ENCODE measurements at places on chromosomes 2 and 18.
A peak's percentile ranks its signal among the peaks of the same experiment; 100 is the strongest.

- DNase-seq = no peak
Measured at GRCh38 chr2:99386011-99386410, 48.8 kb downstream of the EIF5B start.

DNA sequence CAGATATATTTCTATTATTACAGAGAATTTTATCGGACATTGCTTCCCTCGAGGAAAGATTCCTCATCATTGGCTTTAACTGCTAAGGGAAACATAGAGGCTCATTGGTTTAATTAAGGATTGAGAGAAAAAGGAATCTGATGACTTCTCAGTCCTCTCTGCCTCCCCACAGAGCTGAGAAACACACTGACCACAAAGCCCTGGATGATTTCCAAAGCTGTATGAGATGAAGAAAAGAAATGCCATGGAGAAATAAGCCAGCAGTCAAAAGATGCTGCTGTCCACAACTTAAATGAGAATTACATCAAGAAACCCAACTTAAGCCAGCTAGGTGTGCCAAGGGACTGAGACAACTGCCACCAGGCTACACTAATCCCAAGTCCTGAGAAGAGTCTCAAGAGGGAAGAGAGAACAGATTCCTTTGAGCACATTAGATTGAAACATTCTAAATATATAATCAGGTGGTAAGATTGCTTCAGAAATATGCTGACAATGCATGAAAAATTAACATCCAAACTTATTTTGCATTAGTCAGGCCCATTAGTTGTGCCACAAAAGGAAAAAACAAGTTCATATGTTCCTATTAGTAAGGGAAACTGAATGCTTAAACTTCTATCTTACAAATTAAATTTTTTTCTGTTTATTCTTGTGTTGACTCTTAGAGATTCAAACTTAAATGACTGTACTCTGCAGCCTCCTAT, 308.1 kb upstream of the CYRIA start:
- DNase-seq = no peak

GRCh38 chr2:187875261-187876141, 321.3 kb upstream of the TFPI start:
- DNase-seq = no peak

GRCh38 chr2:55175254-55176093, 56.6 kb downstream of the CLHC1 start:
- DNase-seq = peak; percentile 57

DNA sequence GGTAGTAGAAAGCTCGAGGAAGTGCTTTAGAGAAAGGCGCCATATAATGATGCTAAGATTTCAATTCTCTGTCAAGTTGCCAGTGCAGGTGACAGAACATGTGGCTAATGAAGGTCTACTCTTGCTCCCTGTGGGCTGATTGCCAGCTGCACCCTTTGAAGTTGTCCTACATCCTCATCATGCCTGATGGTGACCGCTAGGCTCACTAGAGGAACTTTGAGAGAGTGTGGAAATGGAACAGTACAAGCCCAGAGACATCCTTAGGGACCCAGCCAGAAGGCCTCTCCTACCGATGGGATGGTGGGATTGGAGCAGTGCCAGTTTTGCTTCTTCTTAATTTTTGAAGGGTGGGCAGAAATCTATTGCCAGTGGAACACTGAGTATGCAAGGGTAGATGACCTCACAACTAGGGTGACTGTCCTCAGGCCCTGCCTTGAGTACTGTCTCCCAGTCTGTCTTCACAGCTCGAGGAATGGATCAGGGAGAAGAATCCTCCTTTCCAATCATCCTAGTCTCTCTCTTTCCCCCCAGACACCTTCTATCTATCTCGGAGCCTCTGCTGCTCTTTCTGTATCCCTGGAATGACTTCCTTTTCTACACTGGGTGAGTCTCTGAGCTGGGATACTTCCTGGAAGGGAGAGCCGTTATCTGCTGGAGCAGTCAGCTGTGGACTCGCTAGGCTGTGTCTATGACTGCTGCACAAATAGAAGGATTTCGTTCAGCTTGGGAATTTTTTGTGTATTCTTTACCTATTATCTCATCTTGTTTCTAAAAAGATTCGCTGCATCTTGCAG, 33.5 kb downstream of the LGALSL start:
- DNase-seq = no peak

- DNase-seq = peak; percentile 39
Measured at GRCh38 chr18:35236571-35237363, 4.1 kb upstream of the ZNF397 start.

DNA sequence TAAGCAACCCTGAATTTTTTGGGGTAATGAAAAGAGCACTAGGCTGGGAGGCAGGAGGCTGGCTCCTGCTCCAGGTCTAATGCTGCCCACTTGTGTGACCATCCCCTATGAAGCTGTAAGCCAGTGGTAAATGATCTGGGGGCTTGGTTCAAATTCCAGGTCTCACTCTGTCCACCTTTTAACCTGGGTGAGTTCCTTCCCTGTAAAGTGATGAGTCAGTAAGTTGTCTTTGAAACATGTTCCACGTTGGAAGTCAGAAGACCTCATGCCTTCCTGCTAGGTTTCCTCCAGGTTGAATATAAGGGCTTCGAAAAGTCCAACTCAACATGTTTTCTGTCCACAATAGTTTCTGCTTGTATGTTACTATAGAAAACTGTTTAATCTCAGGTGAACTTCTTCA, 160.9 kb upstream of the MYT1L start:
- no peak for DNase-seq

GRCh38 chr18:59537579-59537978, 159.6 kb downstream of the CCBE1 start:
- DNase-seq = no peak

- DNase-seq = peak; percentile 47
Measured at GRCh38 chr2:201797175-201797840, 9.0 kb upstream of the CDK15 start.

GRCh38 chr18:48953104-48953706, 2.4 kb upstream of the SMAD7 start:
- no peak for DNase-seq

GRCh38 chr18:76720683-76721082, 101.7 kb upstream of the ZNF236 start:
- DNase-seq = no peak

- no peak for DNase-seq
Measured at GRCh38 chr2:37633234-37633633, 38.2 kb downstream of the CDC42EP3 start.

GRCh38 chr2:230907361-230908091, 17.5 kb downstream of the GPR55 start:
- no peak for DNase-seq

GRCh38 chr18:61575419-61575818, 242.2 kb downstream of the CDH20 start:
- no peak for DNase-seq

- DNase-seq = no peak
Measured at GRCh38 chr2:85861180-85861579, 27.6 kb downstream of the ST3GAL5 start.

GRCh38 chr2:61949714-61950560, 44.5 kb downstream of the COMMD1 start:
- no peak for DNase-seq

DNA sequence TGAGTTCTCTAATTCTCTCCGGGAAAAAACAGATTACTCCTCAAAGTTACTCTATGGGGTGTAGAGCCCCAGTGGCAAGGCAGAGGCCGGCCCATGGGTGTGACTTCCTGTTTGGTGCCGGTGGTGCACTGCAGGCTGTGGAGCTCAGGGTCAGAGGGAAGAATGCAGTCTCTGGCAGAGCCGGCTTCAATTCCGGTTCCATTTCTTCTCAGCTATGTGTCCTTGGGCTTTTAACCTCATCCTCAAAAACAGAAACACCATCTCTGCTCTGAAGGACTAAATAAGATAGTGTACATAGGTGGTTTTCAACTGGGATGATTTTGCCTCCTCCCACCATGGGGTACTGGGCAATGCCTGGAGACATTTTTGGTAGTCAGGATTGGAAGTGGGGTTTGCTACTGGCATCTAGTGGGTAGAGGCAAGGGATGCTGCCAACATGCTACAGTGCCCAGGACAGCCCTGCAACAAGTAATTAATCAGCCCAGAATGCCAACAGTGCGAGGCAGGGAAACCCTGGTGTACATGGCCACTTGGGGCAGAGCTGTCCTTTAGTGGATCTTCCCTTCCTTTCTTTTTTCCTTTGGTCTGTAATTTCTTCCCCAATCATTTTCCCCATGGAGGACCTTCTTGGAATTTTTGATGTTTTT, 81.2 kb downstream of the INSIG2 start:
- no peak for DNase-seq

DNA sequence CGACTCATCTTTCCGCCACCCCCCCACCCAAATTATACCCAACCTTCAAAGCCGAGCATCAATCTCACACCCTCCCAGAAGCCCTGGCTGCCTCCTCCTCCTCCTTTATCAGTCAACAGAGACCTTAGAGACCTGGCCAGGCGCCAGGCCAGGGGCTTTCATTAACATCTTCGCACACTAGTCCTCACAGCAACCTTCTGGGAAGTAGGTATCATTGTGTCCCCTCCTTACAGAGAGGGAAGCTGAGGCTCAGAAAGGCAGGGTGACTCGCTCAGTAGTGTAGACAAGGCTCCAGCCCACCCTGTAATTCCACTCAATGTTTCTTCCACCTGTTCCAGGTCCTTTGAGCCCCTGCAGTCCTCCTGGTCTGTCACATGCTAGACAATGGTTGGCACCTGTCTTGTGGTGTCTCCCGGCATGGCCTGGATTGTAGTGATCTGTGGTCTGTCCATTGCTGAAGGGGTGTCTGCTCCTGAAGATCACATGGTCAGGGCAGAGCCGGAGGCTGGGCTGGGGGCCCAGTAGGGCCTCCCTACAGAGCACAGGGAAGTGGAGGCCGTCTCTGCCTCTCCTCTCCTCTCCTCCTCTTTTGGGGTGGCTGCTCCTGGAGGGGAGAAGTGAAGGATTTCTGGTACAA, 36.0 kb downstream of the KLHL29 start:
- DNase-seq = no peak

DNA sequence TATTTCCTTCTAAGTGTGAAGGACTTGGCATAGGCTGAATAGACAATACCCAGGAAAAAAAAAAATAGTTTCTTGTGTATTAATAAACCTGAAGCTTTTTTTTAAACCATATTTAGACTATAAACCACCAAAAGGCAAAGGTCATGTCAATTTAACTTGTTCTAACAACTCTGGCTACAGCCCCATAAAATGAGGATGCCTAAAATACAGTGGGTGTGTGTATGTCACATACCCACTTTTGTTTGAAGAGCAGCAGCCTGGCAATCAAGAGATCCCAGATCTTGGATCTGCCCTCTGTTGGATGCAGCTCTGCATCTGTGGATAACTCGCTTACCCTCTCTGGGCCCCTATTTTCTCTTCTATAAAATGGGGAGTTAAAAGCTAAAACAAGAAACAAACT, 65.4 kb downstream of the SATB2 start:
- DNase-seq = no peak

- DNase-seq = peak; percentile 86
Measured at GRCh38 chr2:239002954-239003623, 155.2 kb downstream of the TWIST2 start.

DNA sequence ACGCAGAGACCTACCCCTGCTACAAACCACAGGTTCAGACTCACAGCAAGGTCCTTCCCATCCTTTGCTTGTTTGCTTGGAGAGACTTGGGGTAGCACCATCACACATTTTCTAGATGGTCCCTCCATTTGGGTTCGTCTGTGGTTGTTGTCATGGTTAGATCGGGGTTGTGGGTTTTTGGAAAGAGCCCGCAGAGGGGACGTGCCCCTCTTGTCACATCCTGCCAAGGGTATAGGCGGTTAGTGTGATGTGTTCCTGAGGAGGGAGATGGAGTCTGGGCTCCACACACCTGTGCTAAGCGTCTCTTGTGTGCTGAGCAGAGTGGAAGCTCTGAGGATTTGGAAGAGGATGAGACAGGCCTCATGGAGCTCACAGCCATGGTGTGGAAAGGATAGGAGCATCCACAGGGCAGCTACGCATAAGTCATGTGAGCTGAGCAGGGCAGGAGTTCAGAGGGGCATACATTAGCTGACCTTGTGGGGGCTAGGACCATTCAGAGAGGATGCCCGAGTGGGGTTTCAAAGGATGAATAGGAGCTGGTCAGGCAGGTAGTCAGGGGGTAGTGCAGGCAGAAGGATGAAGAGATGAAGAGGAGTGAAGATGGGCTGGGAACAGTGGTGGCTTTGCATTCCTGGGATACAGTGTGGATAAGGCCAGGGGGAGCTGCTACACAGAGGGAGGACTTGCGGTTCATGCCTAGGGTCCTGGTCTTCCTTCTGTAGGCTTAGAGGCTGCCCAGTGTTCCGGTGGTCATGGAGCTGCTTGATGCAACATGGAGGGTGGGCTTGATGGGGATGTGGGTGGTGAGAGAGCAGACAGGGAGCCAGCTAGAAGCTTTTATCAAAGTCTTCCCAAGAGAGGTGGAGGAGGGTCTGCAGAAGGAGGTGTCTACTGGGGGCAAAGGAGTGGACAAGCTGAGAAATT, 62.9 kb downstream of the ACKR3 start:
- no peak for DNase-seq

DNA sequence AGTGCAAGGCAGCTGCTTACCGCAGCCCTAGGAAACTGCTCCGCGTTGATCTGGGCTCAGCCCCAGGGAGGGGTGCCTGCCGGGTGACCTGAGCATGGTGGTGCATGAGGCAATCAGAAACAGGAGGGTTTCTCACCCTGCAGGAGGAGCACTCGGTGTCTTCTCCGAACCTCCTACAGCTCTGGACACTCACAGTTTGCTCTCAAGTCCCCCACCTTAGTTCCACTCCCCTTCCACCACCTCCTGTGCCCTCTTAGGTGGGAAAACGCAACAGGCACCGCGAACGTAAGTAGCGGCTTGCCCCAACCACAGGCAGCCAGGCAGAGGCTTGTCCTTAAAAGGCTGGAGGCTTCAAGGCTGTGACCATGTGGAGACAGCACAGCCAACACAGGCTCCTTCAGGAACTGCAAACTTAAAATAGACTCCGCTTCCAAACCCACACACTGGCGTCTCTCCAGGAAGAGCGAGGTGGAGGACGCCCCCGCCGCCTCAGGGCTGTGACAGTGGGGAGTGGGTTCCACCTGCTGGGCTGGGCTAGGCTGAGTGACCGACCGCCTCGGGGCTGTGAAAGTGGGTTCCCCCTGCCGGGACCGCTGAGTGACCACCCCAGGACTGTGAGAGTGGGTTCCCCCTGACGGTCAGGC, 71.6 kb downstream of the NDUFA10 start:
- DNase-seq = peak; percentile 62

DNA sequence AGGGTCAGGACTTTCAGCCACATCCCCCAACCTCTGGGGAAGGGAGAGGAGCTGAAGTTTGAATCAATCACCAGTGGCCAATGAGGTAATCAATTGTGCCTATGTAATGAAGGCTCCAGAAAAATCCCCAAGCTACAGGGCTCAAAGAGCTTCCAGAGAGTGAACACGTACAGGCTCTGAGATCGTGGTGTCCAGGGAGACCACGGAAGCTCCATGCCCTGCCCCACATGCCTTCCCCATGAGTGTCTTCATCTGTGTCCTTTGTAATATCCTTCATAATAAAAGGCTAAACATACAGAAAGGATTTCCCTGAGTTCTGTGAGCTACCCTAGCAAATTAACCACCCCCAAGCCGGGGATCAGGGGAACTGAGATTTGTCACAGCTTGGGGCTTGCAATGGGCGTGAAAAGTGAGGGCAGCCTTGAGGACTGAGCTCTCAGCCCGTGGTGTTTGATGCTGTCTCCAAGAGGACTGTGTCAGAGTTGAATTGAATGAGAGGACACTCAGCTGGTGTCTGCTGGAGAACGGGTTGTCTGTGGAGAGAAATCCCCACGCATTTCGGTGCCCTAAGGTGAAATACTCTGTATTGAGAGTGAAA, 25.5 kb upstream of the TUBB6 start:
- peak; percentile 89 for DNase-seq

GRCh38 chr18:59002974-59003594, 136.6 kb upstream of the SEC11C start:
- no peak for DNase-seq

- no peak for DNase-seq
Measured at GRCh38 chr2:3639015-3639630, 18.9 kb upstream of the ALLC start.
